ENCODE measurements at places on chromosomes 5 and 9. TPM values are rescaled to one million over a fixed set of nuclear protein-coding genes. Genes with fewer than 3 reads are reported as not detected.

GRCh38 chr5:178450121-178451028 is 139.8 kb downstream of the COL23A1 start:
- H3K27ac ChIP-seq = no peak overlapping the region
- H3K27me3 ChIP-seq = peaks cover 2% of the 10 kb centered on the region
- no peaks in the 10 kb centered on the region for H3K4me1 ChIP-seq
- no peak for DNase-seq

- H3K4me1 ChIP-seq = no peaks in the 10 kb centered on the region
- no peak overlapping the region for H3K27ac ChIP-seq
- no peak overlapping the region for H3K4me3 ChIP-seq
- no peak for DNase-seq
- H3K27me3 ChIP-seq = peaks cover 2% of the 10 kb centered on the region
Observed at GRCh38 chr5:158380661-158381060, 521.7 kb upstream of the CLINT1 start.

DNA sequence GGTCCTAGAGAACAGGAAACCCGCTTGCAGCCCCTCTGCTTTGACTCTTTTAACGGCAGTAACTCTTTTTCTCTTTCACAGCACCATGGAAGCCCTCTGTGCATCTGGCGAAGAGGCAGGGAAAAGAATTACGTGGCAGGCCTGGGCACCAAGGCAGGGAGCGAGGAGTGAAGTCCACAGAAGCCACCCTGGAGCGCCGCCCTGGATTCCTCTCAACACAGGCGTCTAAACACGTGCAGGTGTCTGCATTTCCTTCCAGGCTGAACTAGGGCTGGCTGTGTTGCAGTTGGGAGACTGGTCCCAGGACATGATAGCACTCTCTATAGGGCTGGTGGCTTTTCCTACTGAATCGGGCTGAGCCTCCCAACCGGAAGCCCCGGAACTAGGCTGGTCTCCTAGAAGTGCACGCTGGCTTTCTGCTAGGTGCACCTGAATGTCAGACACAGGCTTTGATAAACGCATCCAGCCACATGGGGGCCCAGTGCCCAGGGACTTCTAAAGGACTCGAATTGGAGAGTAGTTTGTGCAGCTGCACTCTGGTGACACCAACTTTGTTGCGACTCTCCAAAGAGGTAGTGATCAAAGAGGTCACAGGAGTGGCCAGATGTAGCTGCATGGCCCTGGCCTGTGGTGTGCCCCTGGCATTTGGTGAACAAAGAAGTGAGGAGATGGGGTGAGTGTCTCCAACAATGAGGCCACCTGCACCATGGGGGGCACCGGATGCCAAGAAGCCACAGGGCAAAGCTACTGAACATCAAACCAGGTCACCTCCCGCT is 54.5 kb downstream of the AK8 start:
- peaks cover 17% of the 10 kb centered on the region for H3K27me3 ChIP-seq
- DNase-seq = no peak
- no peak overlapping the region for H3K27ac ChIP-seq
- H3K36me3 ChIP-seq = no peaks in the 10 kb centered on the region

GLDC gene
- total RNA-seq = 1.4 TPM

ROPN1L gene
- total RNA-seq = 0.20 TPM

GRCh38 chr5:142322747-142323479 is 1.9 kb downstream of the SPRY4 start:
- H3K4me3 ChIP-seq = peak overlapping the region; percentile 93
- peaks cover 40% of the 10 kb centered on the region for H3K27me3 ChIP-seq
- H3K4me1 ChIP-seq = peaks cover 55% of the 10 kb centered on the region
- H3K36me3 ChIP-seq = no peaks in the 10 kb centered on the region

GRCh38 chr5:149586708-149587318 is 5.5 kb downstream of the ARHGEF37 start:
- peaks cover 5% of the 10 kb centered on the region for H3K27me3 ChIP-seq
- no peaks in the 10 kb centered on the region for H3K36me3 ChIP-seq

WWC1 gene
- 0.70 TPM for total RNA-seq

GRCh38 chr5:135718151-135718550 is 116.3 kb upstream of the SLC25A48 start:
- no peak overlapping the region for H3K4me3 ChIP-seq
- DNase-seq = no peak
- no peaks in the 10 kb centered on the region for H3K27me3 ChIP-seq
- no peaks in the 10 kb centered on the region for H3K36me3 ChIP-seq
- no peaks in the 10 kb centered on the region for H3K4me1 ChIP-seq
- no peak overlapping the region for H3K27ac ChIP-seq

DNA sequence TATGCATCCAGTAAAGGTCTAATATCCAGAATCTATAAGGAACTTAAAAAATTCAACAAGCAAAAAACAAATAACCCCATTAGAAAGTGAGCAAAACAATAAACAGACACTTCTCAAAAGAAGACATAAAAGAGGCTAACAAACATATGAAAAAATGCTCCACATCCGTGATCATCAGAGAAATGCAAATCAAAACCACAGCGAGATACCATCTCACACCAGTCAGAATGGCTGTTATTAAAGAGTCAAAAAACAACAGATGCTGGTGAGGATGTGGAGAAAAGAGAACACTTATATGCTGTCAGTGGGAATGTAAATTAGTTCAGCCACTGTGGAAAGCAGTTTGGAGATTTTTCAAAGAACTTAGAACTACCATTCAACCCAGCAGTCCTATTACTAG is 86.1 kb downstream of the WWC1 start:
- H3K4me1 ChIP-seq = peaks cover 8% of the 10 kb centered on the region
- DNase-seq = no peak
- H3K27ac ChIP-seq = no peak overlapping the region
- H3K36me3 ChIP-seq = no peaks in the 10 kb centered on the region
- H3K4me3 ChIP-seq = no peak overlapping the region

DNA sequence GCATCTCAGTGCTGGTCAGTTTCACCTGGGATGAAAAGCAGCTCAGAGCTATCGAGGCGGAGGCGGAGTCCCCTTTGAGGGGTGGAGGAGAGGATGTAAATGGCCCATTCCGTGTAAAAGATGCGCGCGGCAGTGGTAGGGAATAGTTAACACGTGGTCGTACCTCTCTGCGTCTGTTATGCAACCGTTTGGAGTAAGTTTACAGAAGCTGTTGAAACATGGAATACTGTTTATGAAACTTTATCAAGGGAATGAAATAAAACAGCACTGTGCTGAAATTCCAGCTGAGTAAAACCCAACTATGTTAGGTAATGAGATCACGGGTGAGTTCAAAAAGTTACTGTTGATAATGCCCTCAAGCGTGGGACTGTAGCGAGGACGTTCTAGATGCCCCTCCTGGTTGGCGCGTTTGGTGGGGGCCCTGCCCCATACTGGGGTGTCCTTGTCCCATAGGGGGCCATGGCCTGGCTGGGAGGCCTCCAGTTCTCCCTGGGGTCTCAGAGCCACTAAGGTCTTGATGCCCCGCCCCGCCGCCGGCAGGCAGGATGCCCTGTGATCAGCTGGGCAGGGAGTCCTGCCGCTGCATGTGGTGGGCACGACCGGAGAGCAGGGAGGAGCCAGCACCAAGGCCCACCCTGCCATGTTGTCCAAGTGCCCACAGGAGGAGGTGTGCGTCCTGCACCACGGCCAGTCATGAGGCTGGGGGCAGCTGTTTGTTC is 90.9 kb downstream of the COL5A1 start:
- no peaks in the 10 kb centered on the region for H3K27me3 ChIP-seq
- H3K36me3 ChIP-seq = no peaks in the 10 kb centered on the region
- DNase-seq = no peak
- H3K27ac ChIP-seq = no peak overlapping the region
- H3K4me1 ChIP-seq = no peaks in the 10 kb centered on the region
- H3K4me3 ChIP-seq = no peak overlapping the region

HACD4 gene
- 2.7 TPM for total RNA-seq

- no peaks in the 10 kb centered on the region for H3K27me3 ChIP-seq
- no peaks in the 10 kb centered on the region for H3K36me3 ChIP-seq
- no peak for DNase-seq
- no peaks in the 10 kb centered on the region for H3K4me1 ChIP-seq
Observed at GRCh38 chr5:25241981-25242380, 597.2 kb upstream of the CDH10 start.

DNA sequence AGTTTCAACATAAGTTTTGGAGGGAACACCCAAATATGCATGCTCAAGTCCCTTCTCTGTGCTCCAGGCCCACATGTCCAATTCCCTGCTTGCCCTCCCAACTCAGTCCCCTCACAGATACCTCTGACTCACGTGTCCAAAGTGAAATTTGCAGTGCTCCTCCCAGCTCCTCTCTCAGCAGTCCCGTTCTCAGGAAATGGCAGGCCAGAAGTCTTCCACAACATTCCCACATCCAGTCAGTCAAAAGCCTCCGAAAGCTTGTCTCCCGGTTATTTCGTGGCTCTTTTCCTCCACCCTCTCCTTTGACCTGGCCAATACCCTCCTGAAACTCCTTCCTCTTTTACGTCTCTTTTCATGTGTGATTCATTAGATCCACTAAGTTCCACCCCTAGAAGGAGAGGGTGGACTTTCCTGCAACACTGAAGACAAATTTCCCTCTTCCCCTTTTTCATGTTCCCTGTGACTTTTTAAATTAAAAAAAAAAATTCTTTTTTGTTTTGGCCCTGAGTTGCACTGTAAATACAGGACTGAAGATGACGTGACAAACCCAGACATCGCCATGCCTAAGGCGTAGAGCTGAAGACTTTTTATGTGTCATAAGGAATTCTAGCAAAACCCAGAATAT is 12.8 kb upstream of the MGAT1 start:
- peaks cover 1% of the 10 kb centered on the region for H3K36me3 ChIP-seq
- DNase-seq = no peak
- no peak overlapping the region for H3K4me3 ChIP-seq
- H3K4me1 ChIP-seq = peaks cover 41% of the 10 kb centered on the region
- peaks cover 6% of the 10 kb centered on the region for H3K27me3 ChIP-seq

- no peak overlapping the region for H3K4me3 ChIP-seq
- no peaks in the 10 kb centered on the region for H3K27me3 ChIP-seq
- no peak overlapping the region for H3K27ac ChIP-seq
- DNase-seq = no peak
Observed at GRCh38 chr9:25396828-25397227, 281.4 kb downstream of the TUSC1 start.

SPINK1 gene
- not detected for total RNA-seq

- H3K4me1 ChIP-seq = no peaks in the 10 kb centered on the region
- H3K27me3 ChIP-seq = no peaks in the 10 kb centered on the region
- H3K4me3 ChIP-seq = no peak overlapping the region
Observed at GRCh38 chr5:80928073-80928472, 32.1 kb upstream of the RASGRF2 start.

GM2A gene
- 21.1 TPM for total RNA-seq

DNA sequence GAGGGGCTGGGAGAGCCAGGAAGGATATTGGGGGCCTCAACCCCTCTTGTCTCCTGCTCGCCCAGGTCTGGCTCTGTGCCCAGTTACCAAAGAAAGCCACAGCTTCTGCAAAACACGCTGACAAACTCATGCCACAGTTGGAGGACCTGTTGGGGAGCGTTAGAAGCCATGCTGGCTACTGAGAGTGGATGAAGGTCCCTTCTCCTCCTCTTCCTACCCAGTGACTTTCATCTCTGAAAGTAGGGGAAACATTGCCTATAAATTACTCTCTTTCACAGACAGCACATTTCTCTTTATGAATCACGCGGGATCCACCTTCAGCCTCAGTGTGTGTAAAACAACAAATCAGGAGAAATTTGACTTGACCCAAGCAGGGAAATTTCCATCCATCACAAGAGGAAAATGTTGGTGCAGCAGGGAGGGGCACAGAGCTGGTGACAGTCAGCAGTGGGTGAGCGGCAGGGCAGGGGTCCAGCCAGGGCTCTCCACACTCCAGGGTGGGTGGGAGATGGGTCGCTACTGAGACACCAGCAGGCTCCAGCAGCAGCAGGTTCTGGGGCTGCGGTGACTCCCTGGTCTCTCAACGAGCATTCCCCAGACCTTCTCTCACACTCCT is 181.9 kb downstream of the FGF18 start:
- H3K4me3 ChIP-seq = no peak overlapping the region
- no peaks in the 10 kb centered on the region for H3K36me3 ChIP-seq
- DNase-seq = no peak
- no peak overlapping the region for H3K27ac ChIP-seq
- peaks cover 4% of the 10 kb centered on the region for H3K27me3 ChIP-seq
